ENCODE measurements at places on chromosomes 2 and 18. TPM values are rescaled to one million over a fixed set of nuclear protein-coding genes. Genes with fewer than 3 reads are reported as not detected.

DNA sequence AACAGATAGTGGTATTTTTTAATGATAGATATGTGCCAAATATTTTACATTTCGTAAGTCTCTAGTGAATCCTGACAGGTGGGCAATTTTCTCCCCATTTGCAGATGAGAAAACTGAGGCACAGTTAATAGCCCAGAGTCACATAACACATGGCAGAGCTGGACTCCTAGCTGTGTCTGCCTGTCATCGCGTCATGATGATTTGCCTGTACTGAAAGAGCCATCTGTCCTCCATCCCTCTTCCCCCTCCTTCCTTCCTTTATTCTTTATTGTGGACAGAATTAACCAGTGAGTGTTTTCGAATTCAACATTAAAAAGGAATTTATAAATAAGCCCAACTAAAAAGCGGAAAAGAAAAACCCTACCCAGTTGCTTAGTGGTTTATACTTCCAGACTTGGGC, 3.2 kb downstream of the DNAJB2 start:
- peaks cover 23% of the 10 kb centered on the region for H3K4me1 ChIP-seq
- H3K36me3 ChIP-seq: peaks cover 3% of the 10 kb centered on the region
- no peak overlapping the region for H3K4me3 ChIP-seq

DNA sequence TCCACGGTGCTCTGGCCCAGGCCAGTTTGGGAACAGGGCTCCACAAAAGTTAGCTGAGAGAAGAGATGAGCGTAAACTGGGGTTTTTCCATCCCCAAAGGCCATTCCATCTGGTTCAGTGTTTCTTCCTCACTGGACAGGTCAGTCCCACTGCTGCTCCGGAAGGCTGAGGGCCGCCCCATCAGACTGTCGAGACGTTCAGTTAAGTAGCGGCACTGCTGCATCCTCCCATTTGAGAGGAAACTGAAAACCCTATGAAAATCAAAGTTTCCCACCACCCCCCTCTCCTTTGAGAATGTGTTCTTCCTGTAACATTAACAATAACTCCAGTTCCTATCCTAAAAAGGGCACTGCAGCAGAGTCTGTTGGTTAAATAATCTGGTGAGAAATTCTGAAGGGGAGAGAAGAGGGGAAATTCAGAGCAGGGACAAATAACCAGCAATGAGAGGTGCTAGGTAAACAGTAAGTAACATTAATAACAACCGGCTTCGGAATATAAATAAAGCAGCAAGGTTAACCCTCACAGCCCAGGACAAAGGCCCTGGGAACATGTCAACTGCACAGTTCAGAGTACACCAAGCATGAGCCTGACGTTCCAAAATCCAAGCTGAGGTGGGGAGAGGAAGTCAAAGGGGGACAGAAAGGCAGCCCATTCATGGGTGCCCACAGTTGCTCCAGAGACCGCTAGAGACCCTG, 55.4 kb downstream of the UXS1 start:
- no peak overlapping the region for H3K27ac ChIP-seq
- peaks cover 5% of the 10 kb centered on the region for H3K4me1 ChIP-seq
- no peak for DNase-seq
- no peaks in the 10 kb centered on the region for H3K36me3 ChIP-seq
- no peak overlapping the region for H3K4me3 ChIP-seq

- H3K36me3 ChIP-seq: no peaks in the 10 kb centered on the region
- H3K27me3 ChIP-seq: no peaks in the 10 kb centered on the region
- no peak overlapping the region for H3K27ac ChIP-seq
Measured at GRCh38 chr2:20501974-20502373, 55.1 kb downstream of the RHOB start.

DNA sequence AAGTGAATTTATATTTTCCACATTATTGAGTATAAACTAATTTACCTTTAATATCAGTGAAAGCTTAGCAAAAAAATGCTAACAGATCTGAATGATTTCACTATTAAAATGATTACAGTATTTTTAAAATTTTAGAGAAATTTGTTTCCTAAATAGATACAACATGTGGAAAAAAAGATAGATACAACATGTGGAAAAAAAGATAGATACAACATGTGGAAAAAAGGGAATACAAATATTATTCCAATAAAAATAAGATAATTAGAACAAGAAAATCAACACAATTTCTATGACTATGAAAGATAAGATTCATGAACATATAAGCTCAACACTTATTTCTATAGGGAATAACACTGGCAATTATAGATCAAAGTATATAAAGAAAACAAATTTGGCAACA, 865.9 kb upstream of the VRK2 start:
- H3K4me1 ChIP-seq: peaks cover 14% of the 10 kb centered on the region
- DNase-seq: no peak
- H3K4me3 ChIP-seq: no peak overlapping the region
- no peaks in the 10 kb centered on the region for H3K36me3 ChIP-seq
- H3K27ac ChIP-seq: no peak overlapping the region

The UGT1A3 gene
- total RNA-seq: not detected

The FABP1 gene
- total RNA-seq: not detected

The DSG4 gene
- total RNA-seq: 0.04 TPM
